Activated B cell treated with CpG ODN at 0.5 μM for 24 hours (primary cell): ENCODE measurements at places on chromosomes 5 and 9. TPM values are rescaled to one million over a fixed set of nuclear protein-coding genes. Genes with fewer than 3 reads are reported as not detected.

DNA sequence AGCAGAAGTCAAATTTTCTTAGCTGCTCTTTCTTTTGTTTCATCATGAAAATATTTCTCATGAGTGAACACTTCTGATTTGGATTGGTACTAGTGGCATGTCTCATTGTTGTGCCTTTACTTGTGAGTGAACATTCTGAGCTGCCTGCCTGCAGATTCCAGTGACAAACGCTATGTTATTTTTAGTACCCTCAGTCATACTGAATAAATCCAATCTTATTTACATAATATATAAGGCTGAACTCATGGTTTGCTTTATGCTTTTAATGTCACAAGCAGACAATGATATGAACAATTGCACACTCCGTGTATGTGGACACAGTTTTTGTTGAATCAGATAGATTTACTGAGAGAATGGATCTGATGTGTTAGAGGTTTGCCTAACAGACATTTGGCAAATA, 67.8 kb downstream of the ACTBL2 start:
- DNase-seq, result no peak

DNA sequence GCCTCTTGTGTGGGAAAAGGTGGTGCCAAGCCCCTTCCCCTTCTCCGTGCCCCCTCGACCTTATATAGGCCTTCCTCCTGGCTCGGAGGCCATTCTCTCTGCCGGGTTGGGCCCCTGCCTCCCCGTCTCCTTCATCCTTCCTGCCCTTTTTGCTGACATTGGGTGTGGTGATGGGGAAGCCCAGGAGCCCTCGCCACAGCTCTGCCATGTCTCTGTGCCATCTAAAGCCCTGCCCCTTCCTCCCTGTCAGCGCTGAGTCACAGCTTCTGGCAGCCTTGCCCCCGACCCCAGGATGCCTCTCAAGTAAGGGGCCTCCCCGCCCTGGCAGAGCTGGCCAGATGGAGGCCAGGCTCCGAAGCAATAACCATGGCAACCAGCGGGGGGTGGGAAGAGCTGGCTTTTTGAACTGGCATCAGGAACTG, 30.4 kb downstream of the JADE2 start:
- DNase-seq, result peak; percentile 75

DNA sequence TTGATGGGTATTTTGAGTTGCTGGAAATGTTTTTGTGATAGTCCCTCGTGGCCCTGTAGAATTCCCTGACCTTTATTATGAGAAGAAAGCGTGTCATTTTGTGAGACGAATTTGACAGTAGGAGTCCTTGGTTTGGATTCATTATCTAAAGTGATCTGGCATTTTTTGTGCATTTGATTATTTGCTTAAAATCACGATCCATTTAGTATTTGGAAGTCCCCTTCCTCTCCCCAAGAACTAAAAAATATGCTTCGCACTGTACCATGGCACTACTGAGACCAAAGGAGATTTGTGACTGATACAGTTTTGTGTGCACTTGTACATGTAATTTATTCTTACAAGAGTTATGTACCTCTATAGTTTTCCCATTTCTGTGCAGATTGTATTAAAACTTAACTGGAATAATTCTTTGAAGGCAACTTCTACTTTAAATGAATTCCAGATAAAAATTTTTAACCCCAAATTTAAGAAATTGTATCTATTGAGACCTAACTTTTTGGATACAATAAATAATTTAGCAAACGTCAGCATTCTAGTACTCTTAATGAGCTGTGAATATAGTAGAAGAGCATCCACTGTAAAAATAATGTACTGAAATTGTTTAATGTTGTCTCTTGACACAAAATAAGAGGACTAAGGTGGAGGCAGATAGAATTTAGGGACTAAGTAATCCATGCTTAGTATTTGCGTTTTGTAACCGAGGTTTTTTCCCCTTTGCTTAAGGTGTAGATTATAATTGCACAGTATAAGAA, 2.1 kb downstream of the MAP3K1 start:
- DNase-seq, result no peak

GRCh38 chr9:75108571-75108970, 20.3 kb downstream of the OSTF1 start:
- DNase-seq, result no peak

DNA sequence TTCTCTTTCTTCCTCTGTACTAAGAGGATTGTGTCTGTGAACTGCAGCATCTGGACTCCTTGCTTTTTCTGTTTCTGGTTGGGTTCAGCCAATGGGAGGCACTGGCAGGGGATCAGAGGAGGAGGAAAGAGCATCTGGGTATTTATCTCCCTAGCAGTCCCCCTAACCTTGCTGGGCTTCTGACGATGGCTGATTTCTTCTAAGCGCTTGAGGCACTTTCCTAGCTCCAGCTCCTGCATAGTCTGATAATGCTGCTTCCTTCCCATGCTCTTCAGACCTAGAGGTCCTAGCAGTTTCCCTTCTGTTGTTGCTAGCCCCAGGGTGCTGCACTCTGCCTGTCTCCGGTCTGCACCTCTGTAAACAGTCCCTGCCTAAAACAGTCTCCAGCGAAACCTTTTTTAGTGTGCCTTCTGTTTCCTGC, 225.1 kb downstream of the PDZD2 start:
- DNase-seq, result no peak

DNA sequence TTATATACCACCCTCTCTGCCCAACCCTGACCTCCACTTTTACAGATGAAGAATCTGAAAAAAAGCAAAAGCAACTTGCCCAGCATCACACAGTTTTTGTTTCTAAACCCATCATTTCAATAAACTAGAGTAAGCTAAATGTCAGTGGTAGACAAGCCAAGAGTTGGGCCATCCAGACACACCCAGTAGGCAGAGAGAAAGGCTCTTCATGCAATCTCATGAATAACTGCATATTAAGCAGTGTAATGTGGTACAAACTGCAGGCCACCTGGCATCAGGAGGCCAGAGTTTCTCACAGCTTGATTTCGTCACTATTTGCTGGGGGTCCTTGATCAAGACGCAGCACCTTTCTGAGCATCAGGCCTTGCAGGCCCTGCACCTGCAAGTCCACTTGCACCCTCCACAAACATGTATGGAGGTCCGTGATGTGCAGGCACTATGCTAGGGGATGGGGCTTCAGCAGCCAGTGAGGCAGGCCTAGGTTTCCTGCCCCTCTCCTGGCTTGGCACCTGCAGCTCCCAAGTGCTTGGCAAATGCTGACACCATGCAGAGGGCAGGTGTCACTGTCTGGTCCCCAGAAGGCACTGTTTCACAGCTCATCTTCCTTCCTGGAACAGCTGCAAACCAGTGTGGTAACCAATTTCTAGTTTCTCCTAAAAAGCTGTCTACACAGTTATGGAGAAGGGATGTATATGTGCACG, 29.8 kb downstream of the ADAM19 start:
- no peak for DNase-seq

Gene PCDHB15
- total RNA-seq, result not detected in 2 replicates

GRCh38 chr5:80206282-80206681, 49.6 kb downstream of the SERINC5 start:
- no peak for DNase-seq

GRCh38 chr9:98625728-98626127, 83.0 kb downstream of the GABBR2 start:
- no peak for DNase-seq

Gene SMARCA2
- total RNA-seq, result 235 and 238 TPM in 2 replicates

DNA sequence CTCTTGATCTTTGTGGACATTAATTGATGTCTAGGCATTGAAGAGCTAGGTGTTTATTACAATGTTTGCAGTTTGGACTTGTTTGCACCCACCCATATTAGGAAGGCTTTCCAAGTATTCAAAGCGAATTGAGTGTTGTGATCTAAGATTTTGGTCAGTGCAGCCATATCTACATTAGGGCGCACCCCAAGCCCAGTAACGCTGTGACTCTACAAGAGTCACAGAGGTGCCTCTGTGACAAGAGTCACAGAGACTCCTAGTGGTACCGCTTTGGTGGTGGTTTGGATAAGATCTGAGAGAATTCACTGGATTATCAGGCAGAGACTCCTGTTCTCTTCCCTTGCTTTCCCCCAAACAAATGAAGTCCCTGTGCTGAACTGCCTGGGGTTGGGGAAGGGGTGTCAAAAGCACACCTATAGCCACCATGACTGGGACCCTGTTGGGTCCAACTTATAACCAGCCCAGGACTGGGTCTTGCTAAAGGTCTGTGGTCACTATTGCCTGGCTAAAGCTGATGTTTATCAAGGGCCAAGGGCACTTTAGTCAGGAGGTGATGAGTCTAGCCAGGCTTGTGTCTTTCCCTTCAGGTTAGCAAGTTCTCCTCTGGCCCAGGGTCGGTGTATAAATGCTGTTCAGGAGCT, 114.1 kb upstream of the RIOK2 start:
- no peak for DNase-seq

Gene EMB
- 70.2 and 72.1 TPM in 2 replicates for total RNA-seq

Gene FASTKD3
- total RNA-seq, result 12.1 and 16.0 TPM in 2 replicates

DNA sequence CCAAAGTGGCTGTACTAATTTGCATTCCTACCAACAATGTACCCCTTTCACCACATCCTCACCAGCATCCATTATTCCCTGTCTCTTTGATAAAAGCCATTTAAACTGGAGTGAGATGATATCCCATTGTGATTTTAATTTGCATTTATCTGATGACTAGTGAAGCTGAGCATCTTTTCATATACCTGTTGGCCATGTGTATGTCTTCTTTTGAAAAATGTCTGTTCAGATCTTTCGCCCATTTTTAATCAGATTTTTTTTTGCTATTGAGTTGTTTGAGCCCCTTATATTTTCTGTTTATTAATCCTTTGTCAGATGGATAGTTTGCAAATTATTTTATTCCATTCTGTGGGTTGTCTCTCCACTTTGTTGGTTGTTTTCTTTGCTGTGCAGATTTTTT, 121.0 kb upstream of the LRRTM2 start:
- DNase-seq, result no peak

DNA sequence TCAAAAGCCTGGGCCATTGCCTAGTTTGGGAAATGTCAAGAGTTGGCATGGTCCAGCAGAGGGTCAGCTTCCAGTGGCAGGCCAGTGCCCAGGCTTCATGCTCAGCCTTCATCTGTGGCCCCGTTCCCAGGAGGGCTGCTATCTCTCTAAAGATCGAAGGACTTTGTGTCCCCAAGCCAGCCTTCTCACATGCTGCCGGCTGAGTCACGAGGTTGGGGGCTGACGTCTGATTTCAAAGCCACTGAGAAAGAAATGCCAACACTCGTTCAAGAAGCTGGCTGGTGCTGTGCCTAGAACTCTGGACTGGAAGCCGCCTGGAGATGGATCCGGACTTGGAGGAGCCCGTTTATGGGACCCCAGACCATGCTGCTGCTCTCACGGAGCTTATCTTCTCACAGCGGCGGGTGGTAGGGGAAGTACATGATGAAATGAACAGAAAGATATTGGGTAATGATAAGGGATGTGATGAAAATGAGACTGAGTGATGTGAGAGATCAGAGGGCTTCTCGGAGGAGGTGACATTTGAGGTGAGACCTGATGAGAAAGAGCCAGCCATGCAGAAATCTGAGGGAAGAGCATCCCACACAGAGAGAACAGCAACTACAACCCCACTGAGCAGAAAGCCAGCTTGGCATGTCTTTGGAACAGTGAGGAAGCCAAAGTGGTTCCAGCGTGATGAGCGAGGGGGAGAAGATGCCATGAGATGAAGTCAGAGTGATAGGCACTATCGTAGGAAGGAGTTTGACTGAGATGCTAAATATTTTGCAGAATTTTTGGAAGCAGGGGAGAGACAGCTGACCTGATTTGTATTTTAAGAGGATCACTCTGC, 54.9 kb upstream of the BOD1 start:
- DNase-seq, result no peak

Gene INSL6
- total RNA-seq, result not detected in 2 replicates

Gene GABRG2
- not detected in 2 replicates for total RNA-seq

DNA sequence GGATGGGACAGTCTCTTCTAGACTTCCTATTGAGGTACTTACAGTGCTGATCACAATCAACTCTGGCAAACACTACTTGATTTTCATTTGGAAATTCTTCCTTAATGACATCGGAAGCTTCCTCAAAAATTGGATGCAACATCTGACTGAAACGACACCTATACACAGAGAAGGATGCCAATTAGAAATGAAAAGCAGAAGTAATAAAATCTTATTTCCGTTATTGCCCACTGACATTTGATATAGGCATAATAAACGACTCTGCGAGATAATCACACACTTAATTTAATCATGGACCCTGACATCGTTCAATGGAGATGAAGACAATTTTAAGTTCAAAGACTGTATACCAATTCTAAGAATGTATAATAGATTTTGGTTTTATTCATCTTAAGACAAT, 46.4 kb downstream of the ERP44 start:
- DNase-seq, result no peak

DNA sequence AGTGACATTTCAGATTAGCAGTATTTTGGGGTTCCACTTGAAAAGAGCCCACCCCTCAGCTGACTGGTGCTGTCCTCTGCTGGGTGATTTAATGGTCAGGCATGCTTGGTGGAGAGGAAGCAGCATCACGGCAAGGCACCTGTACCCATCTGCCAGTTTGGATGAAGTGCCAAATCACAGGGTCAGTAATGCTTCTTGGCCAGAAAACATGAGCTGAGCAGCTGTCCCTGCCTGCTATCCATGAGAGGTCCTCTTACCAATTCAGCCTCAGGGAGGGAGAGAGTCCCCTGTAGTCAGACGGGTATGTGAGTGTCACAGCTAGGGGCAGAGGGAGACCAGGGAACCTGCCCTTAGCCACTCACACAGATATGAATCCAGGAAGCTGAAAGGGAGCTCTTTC, 137.9 kb downstream of the SEC61B start:
- no peak for DNase-seq

Gene SELENOP
- not detected in 2 replicates for total RNA-seq

DNA sequence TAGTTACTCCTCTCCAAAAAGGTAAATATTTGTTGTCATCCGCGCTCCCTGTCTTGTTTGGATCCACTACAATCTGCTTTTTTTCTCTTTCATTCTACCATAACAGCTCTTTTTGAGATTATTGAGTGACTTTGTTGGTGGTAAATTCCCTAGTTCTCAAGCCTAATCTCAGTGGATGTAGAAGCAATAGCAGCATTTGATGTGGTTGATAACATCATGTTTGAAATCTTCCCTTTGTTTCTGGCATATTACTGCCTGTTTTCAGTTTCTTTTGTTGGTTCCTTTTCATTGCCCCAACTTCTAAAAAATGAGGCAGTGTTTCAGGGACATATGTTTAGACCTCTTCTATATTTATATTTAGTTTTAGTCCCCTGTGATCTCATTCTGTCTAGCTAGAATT, 8.9 kb downstream of the CDC42SE2 start:
- DNase-seq, result no peak

GRCh38 chr5:115496936-115497576, 47.5 kb downstream of the FEM1C start:
- no peak for DNase-seq
